ENCODE measurements at places on chromosomes 3 and 15.

- DNase-seq, result no peak
Measured at GRCh38 chr15:39270221-39270855, 310.5 kb upstream of the THBS1 start.

DNA sequence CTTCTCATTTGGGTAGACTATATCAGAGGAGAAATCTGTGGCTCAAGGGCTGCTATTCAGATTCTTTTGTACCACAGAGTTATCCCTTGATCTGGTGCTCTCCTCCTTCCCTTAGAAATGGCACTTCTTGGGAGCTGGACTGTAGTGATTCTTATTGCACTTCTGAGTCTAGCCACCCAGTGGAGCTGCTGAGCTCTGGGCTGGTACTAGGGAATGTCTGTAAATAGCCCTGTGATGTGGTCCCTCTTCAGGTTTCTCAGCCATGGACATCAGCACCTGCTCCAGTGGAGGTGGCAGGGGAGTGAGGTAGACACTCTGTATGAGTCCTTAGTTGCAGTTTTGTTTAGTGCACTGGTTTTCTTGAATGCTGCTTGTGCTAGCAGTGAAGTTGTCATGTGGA lies 1292.6 kb downstream of the SI start:
- no peak for DNase-seq

- DNase-seq, result no peak
Measured at GRCh38 chr15:55856506-55857164, 113.7 kb upstream of the PRTG start.

GRCh38 chr3:43389388-43390254 lies 103.3 kb downstream of the SNRK start:
- DNase-seq, result no peak

GRCh38 chr3:153756816-153757215 lies 364.4 kb upstream of the ARHGEF26 start:
- DNase-seq, result no peak

DNA sequence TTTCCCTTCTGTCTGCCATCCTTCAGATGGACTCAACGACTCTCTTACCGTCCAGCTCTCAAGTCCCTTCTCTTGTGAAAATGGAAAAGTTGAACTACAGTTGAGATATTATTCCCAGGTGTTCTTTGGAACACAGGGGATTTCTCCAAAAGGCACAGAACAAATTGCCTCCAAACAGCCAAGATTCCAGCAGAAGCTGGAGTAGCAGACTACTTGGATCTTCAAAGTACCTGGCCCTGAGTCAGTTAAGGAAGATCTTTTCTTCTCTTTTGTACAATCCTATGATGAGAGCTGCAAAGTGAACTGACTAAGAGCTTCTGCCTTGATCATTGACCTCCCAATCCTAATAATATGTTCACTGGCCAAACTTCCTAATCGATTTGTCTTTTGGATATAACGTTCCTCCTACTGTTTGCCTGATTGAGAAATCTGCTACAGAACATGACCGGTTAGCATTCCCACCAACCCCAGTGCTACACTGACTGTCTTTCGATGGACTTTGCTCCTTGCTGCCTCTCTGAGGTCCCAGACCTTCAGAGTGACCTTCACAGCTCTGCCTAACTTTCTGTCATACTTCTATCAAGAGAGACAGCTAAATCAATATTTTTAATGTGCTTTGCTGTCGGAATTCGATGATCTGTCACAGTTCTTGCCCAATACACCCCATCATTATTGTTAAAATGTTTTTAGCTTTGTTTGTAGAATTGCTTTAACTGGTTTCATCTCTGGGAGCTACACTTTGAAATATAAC lies 21.9 kb downstream of the PAQR9 start:
- DNase-seq, result no peak

All from NCI-H1694 treated with DMSO at 0.1 percent for 48 hours (cell line).